ENCODE measurements at places on chromosomes 16 and 17. TPM values are rescaled to one million over a fixed set of nuclear protein-coding genes. Genes with fewer than 3 reads are reported as not detected.

DNA sequence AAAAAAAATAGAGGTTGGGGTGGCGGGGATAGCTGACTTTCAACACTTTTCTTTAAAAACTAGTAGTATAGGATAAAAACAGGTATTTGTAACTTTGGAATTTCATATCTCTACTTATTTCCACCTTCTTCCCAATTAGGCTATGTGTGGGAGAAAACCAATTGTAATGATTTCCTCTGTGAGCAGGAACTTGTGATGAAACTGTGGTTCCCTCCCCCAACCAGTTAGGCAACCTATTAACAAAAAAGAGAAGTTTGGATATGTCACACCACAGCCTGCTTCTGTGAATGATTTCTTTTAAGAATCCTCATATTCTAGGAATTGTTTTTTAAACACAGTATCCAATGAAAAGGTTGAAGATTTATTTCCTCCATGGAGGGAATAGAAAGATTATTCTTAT lies 1.9 kb downstream of the IGSF6 start:
- DNase-seq = no peak

The MYH2 gene
- not detected for total RNA-seq

- no peak for DNase-seq
These were observed 5.1 kb downstream of the PLCG2 start for GRCh38 chr16:81784072-81784795.

- DNase-seq = no peak
These were observed 99.9 kb upstream of the CCL2 start for GRCh38 chr17:34154961-34155730.

- no peak for DNase-seq
These were observed 5.1 kb downstream of the STH start for GRCh38 chr17:46003907-46004748.

The YBX2 gene
- total RNA-seq = 2.3 TPM

DNA sequence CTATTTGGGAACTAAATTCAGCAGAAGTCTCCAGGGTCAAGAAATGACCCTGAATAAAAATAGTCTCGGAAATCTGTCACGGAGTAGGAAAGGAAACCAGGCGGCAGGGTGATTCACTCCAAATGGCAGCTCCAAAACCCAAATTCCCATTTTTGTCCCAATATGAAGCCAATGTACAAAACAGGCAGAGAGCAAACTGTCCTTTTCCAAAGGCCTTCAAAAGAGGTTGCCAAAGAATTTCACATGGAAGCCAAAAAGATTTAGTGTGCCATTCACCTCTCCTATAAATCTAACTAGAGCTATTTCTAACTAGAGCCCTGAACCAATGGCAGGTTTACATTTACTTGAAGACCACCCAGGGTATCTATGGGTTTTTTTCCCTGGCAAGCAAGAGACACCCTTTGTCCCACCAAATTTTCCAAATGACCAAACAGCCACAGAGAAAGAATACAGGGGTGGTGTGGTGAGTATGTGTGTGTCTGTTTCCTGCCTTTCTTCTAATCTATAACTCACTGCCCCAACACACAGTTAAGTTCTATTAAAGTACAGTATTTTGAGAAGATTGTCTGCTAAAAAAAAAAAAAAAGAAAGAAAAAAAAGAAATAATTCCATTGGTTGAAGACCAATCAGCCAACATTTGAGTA lies 6.8 kb downstream of the MYO1D start:
- DNase-seq = no peak

DNA sequence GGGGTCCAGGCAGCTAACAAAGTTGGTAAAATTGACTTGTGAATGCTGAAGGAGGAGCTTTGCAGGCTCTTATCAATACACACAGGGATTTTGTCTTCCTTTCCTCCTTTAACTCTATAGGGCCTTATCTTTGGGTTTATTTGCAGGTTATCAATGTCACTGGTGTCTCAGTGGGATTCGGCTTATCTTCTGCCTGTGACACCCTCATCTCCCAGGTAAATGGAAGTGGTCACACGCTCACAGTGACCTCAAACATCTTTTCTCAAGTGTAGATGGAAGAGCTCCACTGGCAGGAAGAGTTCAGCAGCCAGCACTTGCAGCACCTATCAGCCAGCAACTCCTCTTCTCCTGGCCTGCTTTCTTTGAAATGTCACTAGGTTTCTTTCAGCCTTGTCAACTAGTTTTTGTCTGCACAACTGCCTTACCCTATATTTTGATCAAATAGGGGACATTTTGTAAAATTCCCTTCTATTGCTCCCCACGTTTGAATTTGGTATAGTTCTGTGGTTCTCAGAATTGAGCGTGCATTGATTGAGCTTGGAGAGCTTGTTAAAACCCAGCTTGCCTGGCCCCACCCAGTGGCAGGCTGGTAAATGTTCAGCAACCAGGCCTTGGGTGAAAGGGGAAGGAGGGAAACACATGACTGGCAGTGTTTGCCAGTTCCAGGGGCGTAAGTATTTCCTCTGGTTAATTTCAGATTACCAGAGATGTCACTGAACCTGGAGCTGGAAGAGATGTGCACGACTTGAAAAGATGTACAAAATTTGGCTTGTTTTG lies 12.8 kb downstream of the SLC47A1 start:
- DNase-seq = no peak

GRCh38 chr16:54171626-54172537 lies 114.7 kb downstream of the IRX3 start:
- DNase-seq = no peak

DNA sequence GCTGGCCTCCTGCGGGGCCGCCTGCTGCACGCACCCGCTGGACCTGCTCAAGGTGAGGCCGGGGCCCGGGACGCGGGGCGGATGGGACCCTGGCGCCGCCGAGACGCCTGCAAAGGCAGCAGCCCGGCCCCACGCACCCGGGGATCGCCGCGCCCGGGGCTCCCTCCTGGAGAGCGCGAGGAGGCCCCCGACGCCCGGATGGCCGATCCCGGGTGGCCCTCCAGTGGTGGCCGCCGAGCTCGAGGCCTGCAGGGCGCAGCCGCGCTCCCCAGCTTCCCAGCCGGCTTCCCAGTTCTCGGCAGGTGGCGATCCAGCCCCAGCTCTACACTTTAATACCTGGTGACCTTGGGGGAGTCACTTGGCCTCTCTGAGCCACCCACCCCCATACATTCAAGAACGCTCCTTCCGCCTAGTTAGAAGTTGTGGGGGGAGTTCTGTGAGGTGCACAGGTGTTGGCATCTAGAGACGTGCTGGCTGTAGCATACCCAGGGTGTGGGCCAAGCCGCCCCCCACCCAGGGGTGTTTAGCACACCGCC lies 452 bp downstream of the SLC25A10 start:
- no peak for DNase-seq
